HS-5 (cell line): ENCODE measurements at places on chromosomes 7 and 10.

- DNase-seq: no peak
These were observed 12.9 kb downstream of the JCAD start for GRCh38 chr10:30046476-30046875.

DNA sequence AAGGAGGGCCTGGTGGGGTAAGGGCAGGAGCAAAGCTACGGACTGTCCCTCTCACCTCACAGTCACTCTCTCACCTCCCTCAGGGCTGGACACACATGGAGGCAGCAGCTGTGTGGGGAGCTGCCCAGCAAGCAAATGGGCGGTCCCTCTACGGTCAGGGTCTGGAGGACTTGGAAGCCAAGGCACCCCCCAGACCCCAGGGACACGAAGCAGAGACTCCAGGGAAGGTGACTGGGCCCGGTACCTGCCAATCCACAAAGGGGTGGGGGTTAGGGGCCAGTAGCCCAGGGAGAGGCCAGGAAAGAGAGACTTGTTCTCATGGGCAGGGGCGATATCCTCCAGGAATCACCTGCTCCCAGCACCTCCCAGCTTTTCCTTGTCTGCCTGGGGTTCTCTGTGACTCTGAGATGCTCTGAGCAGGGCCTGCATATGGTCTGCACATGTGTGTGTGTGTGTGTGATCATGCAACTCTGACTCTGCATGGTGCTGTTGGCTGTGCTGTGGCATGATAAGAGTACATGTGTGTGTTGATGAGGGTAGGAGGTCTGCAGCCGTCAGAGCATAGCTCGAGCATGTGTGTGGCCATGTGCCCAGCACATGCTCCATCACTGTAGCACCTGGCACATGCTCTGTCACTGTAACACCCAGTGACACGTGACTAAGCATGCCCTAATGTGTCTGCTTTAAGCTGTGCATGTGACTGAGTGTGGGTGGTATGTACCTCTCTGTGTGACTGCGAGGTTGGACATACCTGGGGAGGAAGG, 4.6 kb upstream of the LDB3 start:
- no peak for DNase-seq

GRCh38 chr10:44818041-44818649, 93.0 kb upstream of the TMEM72 start:
- DNase-seq: no peak

GRCh38 chr7:21448974-21449373, 21.1 kb downstream of the SP4 start:
- DNase-seq: no peak

DNA sequence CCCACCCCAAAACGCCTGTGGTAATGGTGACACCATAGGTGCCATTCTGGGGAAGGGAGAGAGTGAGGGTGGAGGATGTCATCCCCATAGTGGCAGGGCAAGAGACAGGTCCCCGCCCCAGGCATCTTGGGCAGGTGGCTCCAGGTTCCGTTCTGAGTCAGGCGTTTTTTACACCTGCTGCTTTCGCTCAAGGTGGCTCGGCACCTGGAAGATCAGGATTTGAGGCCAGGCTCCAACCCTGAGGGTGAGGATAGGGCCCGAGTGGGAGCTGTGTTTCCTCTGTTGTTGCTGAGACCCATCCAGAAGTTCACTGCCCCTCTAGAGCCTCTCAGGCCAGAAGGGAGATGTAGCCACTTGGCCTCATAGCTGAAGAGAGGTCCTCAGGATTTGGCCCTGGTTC, 36.6 kb upstream of the DUSP5 start:
- DNase-seq: no peak

DNA sequence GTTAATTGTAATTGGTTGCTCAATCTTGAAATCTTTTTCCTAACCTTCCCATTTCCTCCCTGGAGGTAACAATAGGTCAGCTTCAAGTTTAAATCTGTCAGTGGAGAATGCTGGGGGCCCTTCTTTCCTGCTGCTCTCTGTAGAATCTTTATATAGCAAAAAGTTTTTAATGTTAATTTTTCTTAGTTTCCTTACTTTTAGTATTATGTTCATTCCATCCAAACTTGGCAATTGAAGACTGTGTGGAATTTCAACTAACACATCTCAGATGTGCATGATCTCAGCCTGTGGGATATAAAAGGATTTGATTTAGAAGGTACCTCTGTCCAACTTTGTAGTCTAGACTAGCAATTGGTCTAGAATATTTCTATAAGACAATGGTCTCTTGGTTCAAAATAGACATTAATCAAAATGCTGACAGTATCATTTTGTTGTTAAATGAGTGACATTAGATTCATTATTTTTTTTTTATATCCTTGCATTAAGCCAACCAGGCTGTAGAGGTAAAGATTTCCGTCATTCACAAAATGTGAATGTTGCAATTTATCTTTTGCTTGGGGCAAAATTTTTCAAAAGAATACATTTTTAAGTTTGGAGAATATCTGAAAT, 100.4 kb upstream of the SEMA3A start:
- no peak for DNase-seq

GRCh38 chr10:16995867-16996529, 133.6 kb downstream of the CUBN start:
- no peak for DNase-seq

GRCh38 chr10:34889004-34889869, 74.1 kb upstream of the PARD3 start:
- DNase-seq: no peak

GRCh38 chr7:11469028-11469745, 362.8 kb downstream of the THSD7A start:
- no peak for DNase-seq

DNA sequence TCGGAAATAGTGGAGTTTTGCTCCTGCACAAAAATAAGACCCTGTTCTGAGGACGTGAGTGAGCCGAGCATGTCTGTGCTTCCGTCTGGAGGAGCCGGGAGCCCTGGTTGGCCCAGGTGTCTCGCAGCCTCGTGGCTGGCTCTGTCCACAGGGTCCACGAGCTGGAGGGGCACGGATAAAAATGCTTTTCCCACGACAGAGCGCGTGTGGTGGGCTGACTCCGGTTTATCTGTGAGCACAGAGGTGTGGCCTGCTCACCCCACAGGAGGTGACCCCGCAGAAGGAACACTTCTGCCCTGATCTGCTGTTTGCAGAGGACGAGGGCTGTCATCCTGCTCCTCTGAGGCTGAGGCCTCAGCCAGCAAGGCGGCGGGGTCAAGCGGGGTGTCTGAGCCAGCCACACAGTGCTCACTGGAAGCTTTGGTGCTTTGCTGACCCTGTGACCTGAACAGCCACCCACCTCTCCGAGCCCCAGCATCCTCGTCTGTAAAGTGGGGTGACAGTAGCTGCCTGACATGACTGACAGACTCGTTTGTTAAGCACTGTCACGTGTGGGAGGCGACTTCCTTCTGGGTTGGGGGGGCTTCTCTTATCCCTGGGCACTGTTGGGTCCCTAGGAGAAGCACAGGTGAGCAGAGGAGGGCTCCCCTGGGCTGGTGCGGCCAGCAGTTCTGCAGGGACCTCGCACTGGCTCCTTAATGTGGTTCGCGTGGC, 162.5 kb downstream of the DNAJB6 start:
- DNase-seq: no peak

DNA sequence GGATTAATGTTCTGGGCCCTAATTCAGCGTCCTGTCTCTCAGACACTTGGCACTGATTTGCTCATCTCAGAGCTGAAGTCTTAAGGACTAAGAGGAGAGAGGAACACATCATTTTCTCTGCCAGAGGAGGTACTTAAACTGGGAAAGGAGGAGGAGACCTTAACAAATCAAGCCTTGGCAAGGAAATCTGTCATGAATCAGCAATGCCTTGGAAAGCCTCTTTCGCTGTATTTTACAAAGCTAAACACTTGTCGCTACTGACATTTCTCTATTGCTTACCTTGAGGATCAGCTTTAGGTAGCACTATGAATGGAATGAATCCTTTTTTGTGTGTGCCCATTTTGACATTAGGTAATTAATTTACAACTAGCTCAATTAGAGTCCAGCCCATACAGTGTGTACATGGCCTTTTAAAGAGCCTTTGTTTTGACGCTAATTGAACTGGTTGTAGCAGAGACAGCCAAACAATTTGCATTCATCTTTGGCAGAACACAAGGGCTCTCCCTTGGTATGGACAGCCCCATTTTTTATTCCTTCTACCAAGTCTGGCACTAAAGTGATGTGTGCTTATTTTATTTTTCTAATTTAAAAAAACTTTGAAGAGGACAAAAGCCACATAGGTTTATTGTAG, 37.4 kb downstream of the AUTS2 start:
- no peak for DNase-seq
